ENCODE measurements at places on chromosomes 7 and 10. TPM values are rescaled to one million over a fixed set of nuclear protein-coding genes. Genes with fewer than 3 reads are reported as not detected.

GRCh38 chr10:11465406-11465805, 146.0 kb downstream of the USP6NL start:
- no peak for DNase-seq

DNA sequence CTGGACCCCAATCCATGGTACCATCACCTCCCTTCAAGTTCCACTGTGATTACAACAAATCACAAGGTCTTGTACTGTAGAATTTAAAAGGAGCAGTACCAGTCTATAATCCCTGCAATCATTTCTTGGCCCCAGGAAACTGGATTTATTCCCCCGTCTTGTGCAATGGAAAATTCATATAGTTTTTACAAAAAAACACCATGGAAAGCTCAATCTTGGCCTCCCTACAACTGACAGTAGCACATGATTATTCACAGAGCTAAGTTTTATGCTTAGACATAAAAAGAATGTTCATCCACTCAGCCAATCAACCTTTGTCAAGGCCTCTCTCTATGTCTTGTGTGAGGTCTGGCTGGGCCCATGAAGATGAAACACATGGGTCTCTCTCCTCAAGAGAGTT, 10.2 kb downstream of the DGKI start:
- no peak for DNase-seq

DNA sequence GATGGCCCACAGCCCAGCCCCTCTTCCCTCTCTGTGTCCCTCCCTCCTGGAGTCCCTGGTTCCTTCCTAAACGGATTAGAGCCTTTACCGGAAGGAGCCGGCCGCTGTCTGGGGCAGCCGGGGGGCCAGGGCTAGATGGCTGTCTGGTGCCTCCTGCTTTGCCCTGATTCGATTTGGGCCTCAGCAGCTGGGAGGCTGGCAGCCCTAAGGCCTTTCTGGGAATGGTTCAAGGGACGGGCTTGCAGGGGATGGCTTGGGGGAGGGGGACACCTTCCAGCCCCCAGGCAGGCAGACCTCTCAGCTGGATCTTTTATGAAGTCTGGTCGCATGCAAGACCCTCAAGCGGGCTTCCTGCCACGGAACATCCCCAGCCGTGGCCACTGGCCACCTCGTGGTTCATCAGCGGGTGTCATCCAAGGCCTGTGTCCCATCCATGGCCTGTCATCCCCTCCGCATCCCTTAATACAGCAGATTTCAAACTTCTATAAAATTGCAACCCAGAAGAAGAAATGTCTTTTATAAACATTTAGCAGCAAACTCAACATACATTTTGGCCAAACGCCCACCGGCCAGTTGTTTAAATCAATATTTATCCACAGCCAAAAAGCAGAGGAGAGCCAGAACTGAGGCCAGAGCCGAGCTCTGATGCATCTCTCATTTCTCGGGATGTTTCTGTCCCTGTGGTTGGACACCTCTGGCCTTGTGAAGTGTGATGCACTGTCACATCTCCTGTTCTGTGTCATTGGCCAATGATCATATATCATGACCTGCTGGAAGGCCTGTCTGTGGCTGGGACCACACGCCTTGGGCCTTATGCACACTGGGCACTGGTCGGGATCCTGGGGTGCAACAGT, 52.0 kb downstream of the GTF2IRD1 start:
- DNase-seq: peak; percentile 68

DNA sequence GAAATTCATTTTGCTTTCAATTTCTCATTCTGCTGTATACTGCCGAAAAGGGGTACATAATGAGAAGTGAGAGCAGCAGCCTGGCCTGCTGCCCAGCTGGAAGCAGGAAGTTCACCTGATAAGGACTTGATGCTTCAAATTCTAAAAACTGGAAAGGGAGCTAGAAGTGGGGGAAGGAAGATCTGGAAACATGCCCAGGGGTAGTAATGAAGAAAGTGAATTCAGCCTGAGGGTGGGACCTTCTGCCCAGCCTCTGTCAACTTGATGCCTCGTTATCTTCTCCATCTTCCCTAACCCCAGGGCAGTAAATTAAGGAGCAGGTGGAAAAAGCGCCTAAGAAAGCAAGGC, 69.4 kb downstream of the ARMH3 start:
- DNase-seq: no peak

DNA sequence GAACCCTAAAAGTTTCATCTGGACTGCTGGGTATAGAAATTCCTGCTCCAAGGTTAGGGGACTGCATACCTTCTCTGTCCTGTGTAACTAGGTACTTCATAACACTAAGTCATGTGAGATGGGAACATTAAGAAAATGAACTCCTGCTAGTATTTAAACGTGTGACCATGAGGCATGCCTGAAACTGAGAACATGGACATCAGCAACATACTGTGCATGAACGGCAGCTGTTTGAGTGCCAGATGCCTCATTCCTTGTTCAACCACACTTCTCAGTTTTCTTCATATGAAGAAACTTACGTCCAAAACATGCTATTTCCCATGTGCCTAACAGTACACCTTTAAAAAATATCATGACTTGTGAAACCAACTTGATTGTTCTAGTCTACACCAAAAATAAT, 88.5 kb downstream of the CREM start:
- no peak for DNase-seq

DNA sequence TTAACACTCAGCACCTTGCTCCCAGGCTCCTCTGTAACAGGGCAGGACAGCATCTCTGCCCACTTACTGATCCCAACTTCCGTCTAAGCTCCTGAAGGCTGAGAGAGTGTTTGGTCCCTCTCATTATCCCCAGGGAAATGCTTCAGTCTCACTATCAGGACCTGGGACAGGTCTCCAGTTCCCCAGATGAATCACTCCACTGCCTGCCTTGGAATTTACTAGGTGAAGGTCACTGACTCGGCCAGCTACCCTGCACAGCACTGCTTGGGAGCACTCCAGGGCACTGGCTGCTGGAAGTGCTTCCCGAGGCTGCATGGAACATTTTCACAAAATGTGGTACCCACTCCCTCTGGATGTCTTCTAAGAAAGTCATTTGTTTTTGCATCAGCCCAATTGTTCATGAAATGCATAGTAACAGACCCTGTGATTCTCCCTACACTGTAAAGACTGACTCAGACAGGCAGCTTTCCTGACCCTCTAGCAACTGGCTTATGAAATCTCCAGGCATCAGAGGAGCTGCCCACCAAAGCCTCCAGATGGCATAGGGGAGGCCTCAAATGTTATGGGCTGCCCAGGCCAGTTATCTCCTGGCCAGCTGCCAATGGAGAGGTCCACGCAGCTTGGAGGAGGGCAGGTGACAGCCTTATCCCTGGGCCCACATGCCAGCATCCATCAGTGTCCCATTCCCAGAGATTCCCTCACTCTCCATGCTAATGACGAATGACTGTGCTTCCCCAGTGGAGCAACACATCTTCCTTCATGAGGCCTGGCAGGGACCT, 89.1 kb downstream of the GFRA1 start:
- DNase-seq: no peak

DNA sequence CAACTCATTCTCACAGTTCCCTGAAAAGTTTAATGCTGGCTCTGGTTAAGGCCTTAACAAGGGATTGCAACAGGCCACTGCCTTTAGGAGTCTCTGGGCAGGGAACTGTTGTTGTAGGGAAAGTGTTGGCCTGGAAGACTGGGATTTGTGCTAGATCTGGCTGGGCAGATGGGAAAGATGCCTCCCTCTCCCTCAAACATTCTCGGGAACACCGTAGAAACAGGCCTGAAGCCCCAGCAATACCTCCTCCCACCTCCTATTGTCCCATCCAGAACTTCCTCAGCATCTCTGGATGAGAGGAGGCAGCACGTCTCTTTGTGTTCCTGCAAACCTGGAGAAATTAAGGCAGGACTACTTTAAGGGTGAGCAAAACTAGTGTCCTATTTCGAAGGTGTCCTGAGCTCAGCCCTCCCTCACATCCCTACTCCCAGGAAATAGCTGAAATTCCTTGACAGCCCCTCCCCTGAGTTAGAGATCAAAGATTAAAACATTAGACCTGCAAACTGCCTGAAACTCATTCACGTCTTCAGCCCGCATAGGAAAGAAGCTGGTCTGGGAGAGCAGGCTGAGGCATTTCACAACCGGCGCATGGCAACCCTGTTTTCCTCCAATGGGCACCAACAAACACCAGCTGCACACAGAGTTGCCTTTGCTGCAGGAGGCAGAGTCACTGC, 10.9 kb upstream of the MAP3K8 start:
- DNase-seq: peak; percentile 78

DNA sequence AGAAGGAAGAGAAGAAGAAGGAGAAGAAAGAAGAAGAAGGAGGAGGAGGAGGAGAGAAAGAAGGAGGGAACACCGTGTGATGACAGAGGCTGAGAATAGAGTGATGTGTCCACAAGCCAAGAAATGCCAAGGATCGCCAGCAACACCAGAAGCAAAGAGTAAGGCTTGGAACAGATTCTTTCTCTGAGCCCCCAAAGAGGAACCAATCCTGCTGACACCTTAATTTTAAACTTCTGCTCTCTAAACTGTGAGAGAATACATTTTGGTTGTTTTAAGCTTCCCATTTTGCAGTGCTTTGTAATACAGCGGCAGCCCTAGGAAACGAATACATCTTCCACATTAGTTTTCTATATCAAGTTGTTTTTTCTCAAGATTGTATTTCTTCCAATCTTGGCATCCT, 13.9 kb upstream of the WNT8B start:
- DNase-seq: no peak

DNA sequence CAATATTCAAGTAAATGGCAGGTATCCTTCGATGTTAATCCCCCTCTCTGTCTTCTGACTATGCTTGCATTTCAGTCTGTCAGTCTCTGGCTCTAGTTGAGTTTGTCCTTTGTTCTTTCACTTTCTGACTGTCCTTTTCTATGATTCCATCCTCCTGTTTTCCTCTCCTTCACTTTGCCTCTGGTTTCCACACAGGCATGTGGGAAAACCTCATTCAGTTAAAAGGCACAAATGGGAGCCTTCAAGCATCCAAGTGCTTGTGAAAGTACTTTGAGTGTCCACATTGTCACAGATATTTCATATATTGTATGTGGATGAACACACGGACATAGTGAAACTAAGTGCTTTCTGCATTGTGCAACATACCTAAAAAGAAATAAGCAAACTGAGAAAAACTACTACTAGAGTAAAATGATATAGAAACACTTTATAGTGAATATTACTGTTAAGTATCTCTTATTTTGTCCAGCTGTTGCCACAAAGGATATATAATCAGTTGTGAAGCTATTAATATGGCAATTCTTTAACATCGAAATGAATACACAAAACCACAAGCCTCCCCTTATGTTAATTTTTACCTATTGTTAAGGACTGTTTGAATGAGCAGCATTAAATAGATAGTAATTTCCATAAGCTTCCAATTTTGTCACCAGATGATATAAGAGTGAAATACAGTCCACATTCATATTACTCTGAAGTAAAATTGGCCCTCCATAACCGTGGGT, 71.7 kb downstream of the NRBF2 start:
- no peak for DNase-seq

DNA sequence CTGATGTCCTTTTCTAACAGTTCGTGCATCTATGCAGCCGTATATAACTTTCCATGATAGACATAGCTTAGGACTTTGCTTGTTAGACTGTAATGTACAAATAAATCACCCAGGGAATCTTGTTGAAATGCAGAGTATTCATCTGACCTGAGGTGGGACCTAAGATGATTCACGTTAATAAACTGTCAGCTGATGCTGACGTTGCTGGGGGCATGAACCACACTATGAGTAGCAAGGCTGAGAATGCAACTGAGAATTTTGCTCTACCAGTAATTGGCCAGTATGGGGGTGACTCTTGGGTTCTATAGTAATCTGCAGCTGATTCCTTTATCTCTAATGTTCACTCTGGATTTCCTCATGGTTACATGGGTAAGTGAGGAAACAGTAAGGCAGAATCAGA, 130.1 kb upstream of the MALRD1 start:
- no peak for DNase-seq

GHRHR gene
- not detected for total RNA-seq

TBXAS1 gene
- 28.2 TPM for total RNA-seq

SUN3 gene
- not detected for total RNA-seq

CDK5 gene
- total RNA-seq: 8.3 TPM

ZCCHC24 gene
- 118 TPM for total RNA-seq

FKBP6 gene
- not detected for total RNA-seq

GNAI1 gene
- 98.9 TPM for total RNA-seq

SPAM1 gene
- total RNA-seq: not detected

Data from sigmoid colon (tissue), 7 donors.